ENCODE measurements at places on chromosomes 11 and 22. TPM values are rescaled to one million over a fixed set of nuclear protein-coding genes. Genes with fewer than 3 reads are reported as not detected.

Gene AGBL2
- 1.0 TPM for total RNA-seq

Gene NFRKB
- 13.5 TPM for total RNA-seq

Gene TIGD3
- total RNA-seq: 1.2 TPM

Gene C11orf87
- total RNA-seq: not detected
